ENCODE measurements at places on chromosomes 5 and 9. TPM values are rescaled to one million over a fixed set of nuclear protein-coding genes. Genes with fewer than 3 reads are reported as not detected.

ANKRD33B gene
- total RNA-seq, result 5.2 TPM

FAM174A gene
- total RNA-seq, result 18.2 TPM

ADAMTSL1 gene
- 6.9 TPM for total RNA-seq

NIPSNAP3A gene
- 34.6 TPM for total RNA-seq

WHRN gene
- 4.6 TPM for total RNA-seq

CCDC192 gene
- total RNA-seq, result 1.5 TPM

CAMK4 gene
- 6.9 TPM for total RNA-seq

FABP6 gene
- 1.8 TPM for total RNA-seq

CCNO gene
- total RNA-seq, result 0.71 TPM

- no peak for ATAC-seq
Observed at GRCh38 chr5:54229041-54229780, 81.2 kb downstream of the ARL15 start.

GRCh38 chr5:171288066-171288465, 21.0 kb upstream of the TLX3 start:
- no peak for ATAC-seq

- no peak for ATAC-seq
Observed at GRCh38 chr5:142792012-142792864, 22.1 kb downstream of the ARHGAP26 start.

- ATAC-seq, result peak; percentile 24
Observed at GRCh38 chr5:37799865-37800421, 39.9 kb downstream of the GDNF start.

DNA sequence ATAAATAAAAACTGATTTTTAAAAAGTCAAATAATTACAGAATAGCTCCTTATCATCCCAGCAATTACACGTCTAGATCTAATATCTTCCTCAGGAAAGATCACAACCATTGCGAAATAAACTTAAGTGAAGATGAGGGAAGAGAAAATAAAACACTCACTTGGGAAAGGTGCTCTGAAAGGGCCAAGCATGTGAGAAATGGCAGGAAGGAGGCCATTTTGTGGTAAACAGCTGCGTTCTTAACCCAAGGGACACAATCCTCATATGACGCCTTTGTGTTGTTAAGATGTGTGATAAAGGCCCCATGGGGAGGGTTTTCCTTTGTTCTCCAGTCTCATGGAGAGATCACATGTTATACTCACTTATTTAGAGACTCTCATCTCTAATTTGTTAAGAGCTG, 32.5 kb downstream of the JAKMIP2 start:
- no peak for ATAC-seq

GRCh38 chr5:89769975-89770374, 639.6 kb downstream of the CETN3 start:
- ATAC-seq, result peak; percentile 28

- peak; percentile 48 for ATAC-seq
Observed at GRCh38 chr9:129889941-129890717, 54.9 kb downstream of the USP20 start.

DNA sequence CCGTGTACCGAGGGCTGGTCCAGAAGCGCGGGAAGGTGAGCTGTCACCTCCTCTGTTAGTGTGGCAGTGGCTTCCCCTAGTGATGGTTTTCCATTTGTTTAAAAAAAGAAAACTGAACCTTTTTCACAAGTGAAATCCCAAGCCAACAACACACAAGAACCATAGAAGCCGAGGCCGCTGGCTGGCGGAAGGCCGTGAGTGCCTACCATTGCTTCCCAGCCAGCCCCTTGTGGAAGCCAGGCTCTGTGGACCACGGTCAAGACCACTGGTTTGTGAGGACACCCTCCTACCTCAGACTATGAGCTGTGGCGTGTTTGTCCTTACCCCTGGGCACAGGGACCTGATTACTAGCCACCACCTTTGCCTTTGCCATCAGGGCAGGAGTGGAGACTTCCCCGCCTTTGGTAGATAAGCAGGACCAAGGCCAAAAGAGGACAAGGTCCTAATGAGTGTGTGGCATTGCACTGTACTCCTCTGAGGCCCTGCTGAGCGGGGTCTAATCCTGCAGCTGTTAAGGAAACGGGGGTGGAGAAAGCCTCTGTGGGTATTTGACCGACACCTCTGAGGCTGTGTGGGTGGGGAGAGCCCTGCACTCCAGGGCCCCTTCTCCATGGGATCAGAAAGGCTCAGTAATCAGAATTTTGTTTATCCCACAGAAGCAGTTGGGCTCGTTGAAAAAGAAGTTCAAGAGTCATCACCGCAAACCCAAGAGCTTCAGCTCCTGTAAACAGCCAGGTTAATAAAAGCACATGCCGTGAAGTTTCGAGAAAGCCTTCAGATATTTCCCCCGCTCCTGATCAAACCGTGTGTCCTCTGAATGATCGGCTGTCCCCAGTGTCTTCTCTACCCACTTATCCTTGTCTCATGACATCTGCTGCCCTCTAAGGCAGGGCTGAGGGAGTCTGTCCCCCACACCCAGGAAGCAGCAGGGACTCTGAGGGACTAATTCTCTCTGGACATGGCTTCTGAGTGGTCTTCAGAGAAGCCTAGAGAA, 4.3 kb downstream of the SURF2 start:
- ATAC-seq, result no peak

GRCh38 chr5:849651-850301, 1.0 kb downstream of the ZDHHC11 start:
- ATAC-seq, result peak; percentile 79

DNA sequence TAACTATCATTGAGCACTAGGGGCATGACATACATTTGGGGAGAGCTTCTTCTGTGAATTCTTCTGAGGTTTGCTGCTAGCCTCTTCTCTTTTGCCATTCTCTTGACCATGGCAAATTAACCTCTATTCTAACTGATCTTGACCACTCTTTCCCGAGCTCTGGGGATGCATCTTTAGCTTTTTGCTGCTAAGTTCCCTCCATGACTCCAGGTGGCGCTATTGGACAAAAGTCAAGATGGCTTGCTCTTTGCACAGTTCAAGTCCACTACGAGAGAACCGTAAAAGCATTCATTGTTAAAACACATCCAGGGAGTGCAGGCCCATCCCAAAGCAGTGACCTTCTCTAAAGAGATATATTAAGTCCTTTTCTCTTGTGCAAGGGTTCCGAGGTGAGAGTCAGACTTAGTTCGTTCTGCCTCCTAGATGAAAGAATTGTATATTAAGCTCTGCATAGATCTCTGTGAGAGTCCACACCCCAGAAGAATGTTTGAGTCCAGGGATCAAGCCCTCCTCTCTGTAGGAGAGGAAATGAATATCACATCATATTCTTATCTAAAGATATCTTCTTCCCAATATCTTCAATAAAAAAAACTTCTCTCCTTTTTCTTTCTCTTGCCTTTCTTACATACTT, 1152.9 kb upstream of the CDH6 start:
- peak; percentile 97 for ATAC-seq

GRCh38 chr9:86940774-86941173, 6.5 kb downstream of the GAS1 start:
- peak; percentile 75 for ATAC-seq

DNA sequence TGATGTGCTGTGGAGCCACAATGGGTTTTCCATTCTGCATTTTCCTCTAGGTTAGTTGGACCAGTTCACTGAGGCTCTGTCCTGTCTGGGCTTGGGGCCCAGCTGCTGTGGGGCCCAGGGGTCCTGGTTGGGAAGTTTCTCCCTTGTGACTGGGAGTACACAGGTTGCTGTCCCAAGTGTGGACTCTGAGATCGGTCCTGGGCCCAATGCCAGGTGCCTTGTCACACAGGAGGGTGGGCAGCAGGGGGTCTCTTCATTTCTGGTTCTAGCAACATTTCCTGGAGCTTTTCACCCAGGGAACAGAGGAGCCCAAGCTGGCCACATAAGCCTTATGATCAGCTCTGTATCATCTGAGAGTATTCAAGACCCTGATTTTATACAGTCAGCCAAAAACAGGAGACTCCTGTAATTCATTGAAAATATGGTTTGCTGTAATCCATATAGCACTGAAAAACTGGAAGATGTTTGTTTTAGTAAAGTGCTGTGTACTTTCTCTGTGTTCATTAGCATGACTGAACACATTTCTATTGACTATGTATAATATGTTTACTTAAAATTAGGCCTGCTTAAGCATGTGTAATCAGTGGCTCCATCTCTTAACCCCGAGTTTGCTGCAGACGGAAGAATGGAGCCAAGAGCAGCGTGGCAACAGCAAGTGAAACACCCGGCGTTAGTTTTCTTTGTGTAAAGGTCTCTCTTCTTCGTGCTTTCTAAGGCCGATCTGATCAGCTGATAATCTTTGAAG, 62.5 kb downstream of the MVB12B start:
- no peak for ATAC-seq

- peak; percentile 41 for ATAC-seq
Observed at GRCh38 chr5:65394087-65394486, 87.6 kb downstream of the ADAMTS6 start.

GRCh38 chr5:152016421-152016820, 91.8 kb upstream of the GLRA1 start:
- peak; percentile 85 for ATAC-seq

GRCh38 chr5:10090074-10090473, 159.6 kb downstream of the ATPSCKMT start:
- no peak for ATAC-seq

GRCh38 chr9:109972026-109972882, 192.3 kb downstream of the PALM2AKAP2 start:
- no peak for ATAC-seq

- ATAC-seq, result no peak
Observed at GRCh38 chr5:143922718-143923117, 110.8 kb downstream of the HMHB1 start.

DNA sequence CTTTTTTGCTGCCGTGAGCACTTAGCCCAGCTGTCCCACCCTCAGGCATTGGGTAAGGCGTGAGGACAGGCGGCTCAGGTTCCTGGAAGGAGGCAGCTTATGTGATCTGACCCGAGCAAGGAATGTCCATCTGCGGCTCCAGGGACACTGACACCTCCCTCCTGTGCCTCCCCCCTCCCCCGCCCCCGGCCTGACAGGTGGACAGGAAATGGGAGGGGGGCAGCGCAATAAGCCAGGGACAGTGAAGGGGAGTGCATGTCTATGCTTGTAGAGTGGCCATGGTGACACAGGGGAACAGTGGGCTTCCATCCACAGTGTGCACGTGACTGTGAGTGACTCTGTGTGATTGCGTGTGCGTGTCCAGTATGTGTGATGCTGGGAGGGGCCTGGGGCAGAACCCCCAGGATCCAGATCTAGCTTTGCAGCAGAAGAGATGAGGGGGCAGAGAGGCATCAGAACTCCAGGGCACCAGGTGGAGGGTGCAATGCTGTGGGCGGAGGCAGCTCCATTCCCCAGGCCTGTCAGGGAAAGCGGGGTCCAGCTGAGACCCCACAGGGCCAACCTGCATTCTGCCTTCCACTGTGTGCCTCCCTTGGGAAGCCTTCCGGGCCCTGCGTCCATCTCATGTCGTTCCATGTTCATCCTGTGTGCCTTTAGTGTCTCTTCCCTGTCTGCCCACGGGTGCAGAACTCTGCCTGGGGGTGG, 30.5 kb downstream of the CNTFR start:
- ATAC-seq, result no peak

GRCh38 chr9:128899566-128900322, 17.8 kb downstream of the LRRC8A start:
- ATAC-seq, result no peak

- no peak for ATAC-seq
Observed at GRCh38 chr5:61441742-61442141, 109.7 kb downstream of the ZSWIM6 start.

Data from motor neuron (in vitro differentiated cells).